ENCODE measurements at places on chromosomes 11 and 22.

- DNase-seq: no peak
Measured at GRCh38 chr22:47813661-47814060, 1051.2 kb downstream of the TBC1D22A start.

DNA sequence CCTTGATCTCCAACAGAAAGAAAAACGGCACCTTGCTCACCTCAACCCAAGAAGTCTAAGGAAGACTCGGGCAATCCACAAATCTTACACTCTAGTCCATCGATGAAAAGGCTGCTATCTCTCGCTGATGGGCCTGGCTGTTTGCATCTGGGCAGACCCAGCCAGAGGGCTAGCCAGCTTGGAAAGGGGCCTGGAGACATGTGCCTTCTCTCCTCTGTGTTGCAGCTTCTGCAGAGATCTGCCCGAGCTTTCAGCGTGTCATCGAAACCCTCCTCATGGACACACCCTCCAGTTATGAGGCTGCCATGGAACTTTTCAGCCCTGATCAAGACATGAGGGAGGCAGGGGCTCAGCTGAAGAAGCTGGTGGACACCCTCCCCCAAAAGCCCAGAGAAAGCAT, 3.2 kb downstream of the SCGB1A1 start:
- DNase-seq: no peak

DNA sequence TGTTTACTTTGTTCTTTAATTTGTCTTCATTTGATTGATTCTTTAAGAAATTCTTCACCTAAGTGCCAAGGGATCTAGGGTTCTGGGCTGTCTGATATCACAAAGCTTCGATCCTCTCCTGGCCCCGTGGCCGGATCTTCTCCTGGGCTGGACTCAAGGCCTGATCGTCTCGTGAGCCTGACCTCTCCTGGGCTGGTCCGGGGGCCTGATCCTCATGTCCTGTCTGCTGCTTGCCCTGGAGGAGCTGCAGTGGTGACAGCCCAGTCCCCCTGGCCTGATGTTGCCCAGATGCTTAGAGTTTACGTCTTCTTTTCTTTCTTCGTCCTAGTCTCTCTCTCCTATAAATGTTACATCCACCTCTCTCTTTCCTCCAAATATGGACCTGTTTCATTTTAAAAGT, 3.3 kb downstream of the NADSYN1 start:
- no peak for DNase-seq

GRCh38 chr11:73359341-73359740, 16.9 kb upstream of the RELT start:
- DNase-seq: no peak

GRCh38 chr11:125554038-125554437, 15.2 kb upstream of the EI24 start:
- no peak for DNase-seq

DNA sequence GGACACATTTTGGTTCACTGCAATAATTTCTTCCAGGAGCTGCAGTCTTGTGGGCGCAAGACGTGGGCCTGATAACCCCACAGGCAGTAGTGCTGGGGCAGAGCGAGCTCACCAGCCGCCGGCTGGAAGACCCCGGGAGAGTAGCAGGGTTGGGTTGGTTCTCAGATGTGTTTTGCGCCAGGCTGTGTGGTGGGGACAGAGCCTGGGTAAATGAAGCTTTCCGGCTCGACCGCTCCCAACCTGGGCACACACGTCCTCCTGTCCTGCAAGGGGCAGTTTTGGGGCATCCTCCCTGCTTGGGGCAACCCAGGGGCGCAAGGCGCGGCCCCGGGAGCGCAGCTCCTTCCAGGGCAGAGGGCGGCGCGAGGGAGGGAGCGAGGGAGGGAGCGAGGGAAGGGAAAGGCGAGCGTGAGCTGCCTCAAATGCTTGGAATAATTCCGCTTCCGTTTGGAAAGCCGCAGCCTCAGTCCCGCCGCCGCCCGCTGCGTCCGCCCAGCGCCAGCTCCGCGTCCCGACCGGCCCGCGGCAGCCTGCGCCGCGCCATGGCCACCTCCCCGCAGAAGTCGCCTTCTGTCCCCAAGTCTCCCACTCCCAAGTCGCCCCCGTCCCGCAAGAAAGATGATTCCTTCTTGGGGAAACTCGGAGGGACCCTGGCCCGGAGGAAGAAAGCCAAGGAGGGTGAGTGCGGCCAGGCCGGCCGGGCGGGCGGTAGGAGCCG, at the start of gene PARVA:
Gene PARVA, plus strand, starts transcription at position 466 of the 718 bp plus-strand sequence. Its CDS starts 77 bp downstream, at position 543.
- DNase-seq: no peak

DNA sequence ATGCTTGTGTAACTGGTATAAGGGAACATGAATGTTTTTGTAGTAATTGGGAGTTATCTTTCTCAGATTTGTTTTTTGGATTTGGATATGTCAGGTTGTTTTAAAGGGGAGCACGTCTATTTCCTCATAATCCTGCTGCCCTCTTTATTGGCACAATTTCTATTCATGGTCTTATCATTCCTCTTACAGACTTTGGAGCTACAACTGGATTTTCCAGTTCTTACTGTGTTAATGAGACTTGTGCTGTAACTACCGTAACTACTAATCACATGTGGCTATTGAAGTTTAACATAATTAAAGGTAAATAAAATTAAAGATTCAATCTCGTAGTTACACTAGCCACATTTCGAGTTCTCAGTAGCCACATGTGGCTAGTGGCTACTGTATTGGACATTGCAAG, 1.9 kb downstream of the FDX1 start:
- no peak for DNase-seq

DNA sequence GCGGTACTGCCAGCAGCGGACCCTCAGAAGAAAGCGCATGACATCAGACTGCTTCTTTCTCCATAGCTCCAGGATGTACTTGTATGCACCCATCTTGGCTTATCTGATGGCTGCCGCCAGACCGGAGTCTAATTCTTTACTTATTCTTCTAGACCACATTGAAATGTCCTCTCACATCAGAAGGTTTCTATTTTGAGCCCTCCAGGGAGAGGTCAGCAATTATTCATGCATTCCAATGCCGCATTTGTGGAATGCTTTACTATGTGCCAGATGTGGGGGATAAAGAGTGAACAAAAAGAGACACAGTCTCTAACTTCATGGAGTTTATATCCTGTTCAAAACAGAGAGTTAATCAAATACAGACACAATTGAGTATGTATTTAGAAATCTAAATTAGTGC, 230.1 kb downstream of the MIAT start:
- DNase-seq: no peak

DNA sequence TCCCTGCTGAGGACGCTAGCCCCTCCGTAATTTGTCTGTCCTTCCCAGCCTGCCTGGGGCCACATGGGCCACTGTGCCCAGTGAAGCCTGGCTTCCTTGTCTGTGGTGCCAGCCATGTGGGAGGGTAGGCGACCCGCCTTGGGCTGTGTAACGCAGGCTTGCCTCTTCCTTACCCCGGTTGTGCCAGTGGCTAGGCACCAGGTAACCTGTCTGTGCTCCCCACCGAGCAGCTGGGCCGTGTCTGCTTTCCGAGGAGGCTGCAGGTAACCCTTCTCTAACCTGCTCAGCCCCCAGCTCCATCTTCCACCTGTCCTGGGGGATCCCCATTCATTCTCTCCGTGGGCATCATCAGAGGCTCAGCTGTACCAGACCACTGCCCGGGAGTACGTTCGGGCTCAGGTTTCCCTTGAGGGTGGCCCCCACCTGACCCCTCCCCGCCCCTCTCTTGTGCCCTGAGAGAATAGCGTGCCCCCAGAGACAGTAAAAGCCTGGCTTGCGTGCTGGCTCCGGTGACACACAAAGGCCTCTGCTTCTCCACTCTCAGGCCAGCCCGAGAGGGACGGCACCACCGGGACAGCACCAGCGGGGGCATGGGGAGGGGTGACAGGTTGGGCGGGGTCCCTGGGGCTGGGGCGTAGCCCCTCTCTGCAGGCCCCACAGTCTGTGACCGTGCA, 79.1 kb downstream of the CDKN1C start:
- DNase-seq: no peak

GRCh38 chr11:42114927-42115326, 655.5 kb upstream of the LRRC4C start:
- no peak for DNase-seq

GRCh38 chr11:39741066-39741465, 1718.4 kb downstream of the LRRC4C start:
- no peak for DNase-seq

GRCh38 chr22:25567251-25567675, 2.8 kb downstream of the GRK3 start:
- no peak for DNase-seq
